Stimulated activated CD8-positive, alpha-beta memory T cell treated with anti-CD3 and anti-CD28 coated beads, Interleukin-15, amount 100 ng/mL, for 48 hours (primary cell): ENCODE measurements at places on chromosomes 6 and 20.

DNA sequence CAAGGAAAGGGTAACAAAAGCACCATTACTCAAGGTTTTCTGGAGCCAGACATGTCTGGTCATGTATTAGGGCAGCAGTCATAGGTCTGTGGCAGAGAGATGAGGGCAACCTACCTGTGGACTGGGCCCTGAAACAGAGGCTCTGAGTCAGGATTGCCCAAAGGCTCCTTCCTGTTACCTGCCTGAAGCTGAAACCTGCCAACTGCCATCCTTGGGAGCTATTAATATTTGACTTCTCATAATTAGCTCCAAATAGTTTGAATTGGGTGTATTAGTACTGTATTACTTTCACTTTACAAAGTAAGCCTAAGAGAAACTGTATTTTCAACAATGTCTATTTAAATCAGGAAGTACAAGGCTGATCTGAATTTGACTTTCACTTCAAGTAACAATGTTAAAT, 72.0 kb upstream of the TBX18 start:
- DNase-seq: no peak

- DNase-seq: no peak
Measured at GRCh38 chr6:3753228-3753835, 1.8 kb upstream of the PXDC1 start.

DNA sequence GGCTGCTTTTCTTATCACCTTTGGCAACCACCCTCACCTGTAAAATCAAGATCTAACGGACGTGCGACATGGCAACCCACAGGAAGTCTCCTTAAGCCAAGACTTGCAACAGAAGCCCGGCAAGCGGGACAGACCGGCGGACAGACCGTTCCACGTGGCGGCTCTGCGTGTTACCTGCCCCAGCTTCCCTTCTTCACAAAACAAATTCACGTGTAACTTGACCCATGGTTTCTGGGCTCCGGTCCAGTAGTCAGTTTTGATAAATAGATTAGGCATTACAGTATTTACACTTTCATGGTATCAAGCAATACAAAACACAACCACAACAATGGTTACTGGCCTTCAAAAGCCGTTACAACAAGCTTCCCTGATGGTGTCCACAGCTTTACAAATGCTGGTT, 133.8 kb downstream of the PRND start:
- DNase-seq: no peak

DNA sequence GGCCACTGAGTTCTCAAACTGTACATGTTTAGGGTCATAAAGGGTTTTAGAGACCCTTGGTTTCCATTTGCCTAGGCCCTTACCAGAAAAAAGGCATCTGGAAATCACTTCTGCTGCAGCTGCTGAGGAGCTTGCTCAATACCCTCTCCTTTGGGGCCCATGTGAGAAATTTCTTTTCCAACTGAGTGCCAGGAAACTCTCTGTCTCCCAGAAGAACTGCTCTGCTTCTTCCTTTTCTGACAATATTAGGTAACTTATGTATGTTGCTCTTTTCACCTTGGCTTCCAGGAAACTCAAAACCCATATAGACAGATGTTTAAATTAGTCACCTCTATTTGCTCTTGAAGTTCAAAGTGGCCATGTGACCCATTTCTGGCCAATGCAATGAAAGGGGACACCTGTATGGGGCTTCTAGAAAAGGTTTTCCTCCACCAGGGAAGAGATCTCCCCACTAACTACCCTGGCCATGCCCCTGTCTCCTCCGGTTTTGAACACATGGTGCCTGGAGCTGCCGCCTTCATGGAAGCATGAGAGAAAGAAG, 121.6 kb downstream of the PREX1 start:
- no peak for DNase-seq

GRCh38 chr6:16729183-16729691, 32.0 kb downstream of the ATXN1 start:
- DNase-seq: no peak
